T-helper 1 cell (primary cell): ENCODE measurements at places on chromosomes 5 and 9.

DNA sequence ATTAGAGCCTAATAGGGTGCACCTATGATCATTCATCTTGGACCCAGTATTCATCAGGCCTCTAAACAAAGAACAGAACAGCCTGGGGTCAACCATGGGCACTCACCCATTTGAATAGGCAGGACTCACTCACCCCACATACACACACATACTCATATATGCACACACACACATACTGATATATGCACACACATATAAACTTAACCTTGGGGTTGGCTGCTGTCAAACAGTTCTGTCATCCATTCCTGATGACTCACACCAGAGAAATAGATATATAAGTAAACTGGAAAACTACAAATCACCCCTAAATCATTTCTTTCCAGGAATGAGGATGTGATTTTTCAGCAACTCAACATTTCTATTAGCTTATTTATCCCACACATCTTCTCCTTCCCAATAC, 51.3 kb downstream of the ARL15 start:
- no peak for DNase-seq

- no peak for DNase-seq
These were observed 3.9 kb upstream of the FUBP3 start for GRCh38 chr9:130575514-130575913.

DNA sequence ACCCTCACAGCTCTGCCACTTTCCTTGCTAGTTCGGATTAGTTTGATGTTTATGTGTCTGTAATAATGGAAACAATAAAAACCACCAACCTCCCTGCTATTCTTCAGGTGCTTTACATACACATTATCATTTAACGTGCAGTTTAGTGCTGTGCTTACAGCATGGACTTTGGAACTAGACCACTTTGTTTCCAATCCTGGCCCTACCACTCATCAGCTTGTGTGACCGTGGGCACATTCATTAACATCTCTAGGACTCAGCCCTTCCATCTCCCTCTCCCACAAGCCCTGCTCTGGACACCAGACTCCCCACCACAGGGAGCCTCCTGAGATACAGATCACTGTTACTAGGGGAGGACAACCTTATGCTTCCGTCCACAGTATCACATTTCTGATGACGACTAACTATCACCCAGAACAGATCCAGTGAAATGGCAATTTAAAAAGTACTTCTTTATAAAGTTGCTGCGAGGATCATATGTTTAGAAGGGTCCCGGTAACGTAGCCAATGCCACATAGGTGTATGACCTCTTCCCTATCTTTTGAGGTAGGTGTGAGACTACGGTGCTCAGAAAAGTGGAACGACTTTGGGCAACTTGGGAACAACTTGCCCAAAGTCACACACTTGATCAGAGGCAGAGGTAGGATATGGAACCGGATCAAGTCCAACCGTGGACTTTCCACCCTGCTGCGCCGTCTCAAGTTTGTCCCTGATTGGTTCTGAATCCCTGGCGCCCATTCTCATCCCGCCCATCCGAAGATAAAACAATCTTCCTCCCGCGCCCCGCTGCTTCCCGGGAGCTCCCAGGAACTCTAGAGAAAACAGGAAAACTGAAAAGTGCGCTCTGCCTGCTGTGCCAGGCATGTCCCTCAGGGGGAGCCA, 132.4 kb upstream of the NIPBL start:
- no peak for DNase-seq

DNA sequence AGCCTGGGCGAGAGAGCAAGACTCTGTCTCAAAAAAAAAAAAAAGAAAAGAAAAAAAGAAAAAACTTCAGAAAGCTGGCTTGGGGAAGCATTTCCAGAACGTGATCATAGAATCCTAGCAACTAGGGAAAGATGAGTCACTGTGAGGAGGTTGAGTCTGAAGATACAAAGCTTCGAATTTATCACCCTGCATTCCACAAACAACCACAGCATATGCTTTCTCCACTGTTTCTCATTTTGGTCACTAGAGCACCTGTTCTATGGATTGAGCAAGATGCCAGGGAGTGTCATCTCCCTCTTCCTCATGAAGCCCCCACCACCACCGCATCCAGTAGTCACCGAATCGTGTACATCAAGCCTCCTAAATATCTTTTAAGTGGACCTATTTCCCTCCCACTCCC, 37.9 kb downstream of the SEMA5A start:
- DNase-seq = no peak
